ENCODE measurements at places on chromosomes 1 and 21. TPM values are rescaled to one million over a fixed set of nuclear protein-coding genes. Genes with fewer than 3 reads are reported as not detected.
A peak's percentile ranks its signal among the peaks of the same experiment; 100 is the strongest.

DNA sequence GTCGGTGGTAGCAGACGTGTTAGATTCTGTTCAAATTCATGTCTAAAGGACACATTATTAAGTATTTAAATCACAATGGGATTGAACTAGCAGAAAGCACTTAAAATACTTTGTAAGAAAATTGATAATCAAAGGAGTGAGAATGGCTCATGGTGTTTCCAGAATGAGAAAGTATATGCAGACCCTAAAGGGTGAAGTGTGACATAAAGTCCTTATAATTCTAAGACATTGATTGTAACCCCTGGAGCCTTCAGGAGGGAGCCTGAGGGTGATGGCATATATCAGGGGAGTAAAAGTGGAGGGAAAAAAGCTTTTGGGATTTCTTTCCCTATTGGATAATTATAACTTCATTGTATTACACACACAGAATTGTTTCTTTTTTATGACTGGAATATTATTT, at the start of gene OR2C3:
OR2C3 (minus strand) TSS at position 101 of the 400 bp plus-strand sequence. CDS start 3,929 bp downstream, outside the sequence.
- no peak for DNase-seq

GRCh38 chr1:79259390-79260336, 253.1 kb upstream of the ADGRL4 start:
- DNase-seq: peak; percentile 10

Gene CYP4B1
- not detected for total RNA-seq

Gene OR14C36
- not detected for total RNA-seq

DNA sequence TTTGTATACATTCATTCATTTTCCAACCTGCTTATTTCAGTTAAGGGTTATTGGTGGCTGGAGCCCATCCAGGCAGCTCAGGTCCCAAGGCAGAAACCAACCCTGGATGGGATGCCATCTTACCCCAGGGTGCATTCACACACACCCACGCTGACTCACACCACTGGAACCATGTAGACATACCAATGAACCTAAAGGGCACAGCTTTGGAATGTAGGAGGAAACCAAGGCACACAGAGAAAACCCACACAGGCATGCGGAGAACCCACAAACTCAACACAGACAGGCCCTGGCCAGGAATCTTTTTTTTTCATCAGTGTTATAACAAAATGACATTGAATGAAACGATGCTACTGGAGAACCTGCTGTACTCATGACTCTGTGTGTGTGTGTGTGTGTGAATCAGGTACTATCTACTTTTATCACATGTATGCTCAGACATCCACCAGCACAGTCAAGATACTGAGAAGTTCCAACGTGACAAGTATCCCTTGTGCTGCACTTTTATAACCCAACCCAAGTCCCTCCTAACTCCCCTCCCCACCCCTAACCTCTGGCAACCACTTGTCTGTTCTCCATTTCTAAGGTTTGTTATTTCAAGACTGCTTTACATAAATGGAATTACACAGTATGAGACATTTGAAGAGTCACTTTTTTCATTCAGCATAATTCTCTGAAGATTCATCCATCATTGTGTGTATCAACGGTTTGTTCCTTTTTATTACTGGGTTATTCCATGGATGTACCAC, 286.8 kb upstream of the PLD5 start:
- no peak for DNase-seq

Gene LBR
- total RNA-seq: 71.0 TPM

Gene MIB2
- 13.9 TPM for total RNA-seq

DNA sequence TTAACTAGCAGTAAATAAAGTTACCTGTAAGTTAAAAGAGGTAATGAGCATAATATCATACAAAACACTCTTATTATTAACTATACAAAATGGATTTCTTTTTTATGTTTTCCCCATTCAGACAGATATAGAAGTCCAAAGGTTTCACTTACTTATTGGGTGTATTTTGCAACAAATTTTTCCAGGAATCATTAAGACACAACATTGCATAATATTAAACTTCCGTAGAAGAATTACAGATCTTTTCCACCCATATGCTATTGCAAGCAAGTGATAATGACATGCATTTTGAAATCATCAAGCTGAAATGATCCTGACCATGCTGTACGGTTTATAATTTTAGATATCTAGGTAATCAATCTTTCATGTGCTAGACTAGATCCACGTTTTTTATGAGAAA, 957.0 kb downstream of the NCAM2 start:
- DNase-seq: no peak

Gene SPRR2D
- total RNA-seq: not detected

Gene GPR153
- total RNA-seq: 4.1 TPM

Data from A172 (cell line).